Esophagus squamous epithelium (tissue), 5 donors: ENCODE measurements at places on chromosomes 4 and X.

- DNase-seq: no peak
Observed at GRCh38 chr4:151887816-151888180, 127.0 kb upstream of the GATB start.

DNA sequence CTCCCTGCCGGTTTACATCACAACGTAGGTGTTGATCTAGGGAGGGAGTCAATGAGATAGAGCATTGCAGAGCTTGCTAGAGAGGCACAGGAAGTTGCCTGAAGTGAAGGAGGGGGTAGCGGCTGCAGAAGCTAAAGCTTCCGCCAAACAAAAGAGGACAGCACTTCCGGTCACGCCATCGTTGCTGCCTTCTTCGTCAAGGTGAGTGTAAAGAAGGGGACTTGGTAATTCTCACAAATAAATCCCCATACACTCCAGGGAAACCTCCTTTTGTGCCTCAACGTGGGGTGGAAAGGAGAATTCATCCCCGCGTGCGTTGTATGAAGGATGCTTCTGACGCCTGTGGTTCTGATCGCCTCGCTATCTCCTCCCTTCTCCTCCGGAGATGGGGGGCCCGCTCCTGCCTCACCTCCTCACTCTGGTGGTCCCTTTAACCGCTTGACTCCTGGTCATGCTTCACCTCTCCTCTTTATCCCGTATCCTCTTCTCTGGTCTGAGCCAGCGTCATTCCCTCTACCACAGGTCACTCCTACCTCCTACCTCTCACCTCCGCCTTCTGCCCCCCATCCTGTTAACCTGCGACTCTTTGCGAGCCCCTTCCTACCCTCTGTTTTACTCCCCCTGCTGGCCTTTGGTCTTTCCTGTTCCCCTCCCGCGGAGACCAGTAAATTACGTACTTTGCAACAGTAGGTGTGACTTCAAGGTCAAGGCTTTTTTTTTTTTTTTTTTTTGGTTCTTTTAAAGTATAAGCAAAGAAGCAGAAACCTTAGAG lies 59.9 kb downstream of the GSPT2 start:
- no peak for DNase-seq

- DNase-seq: no peak
Observed at GRCh38 chrX:267771-268261, 13.4 kb upstream of the PLCXD1 start.

DNA sequence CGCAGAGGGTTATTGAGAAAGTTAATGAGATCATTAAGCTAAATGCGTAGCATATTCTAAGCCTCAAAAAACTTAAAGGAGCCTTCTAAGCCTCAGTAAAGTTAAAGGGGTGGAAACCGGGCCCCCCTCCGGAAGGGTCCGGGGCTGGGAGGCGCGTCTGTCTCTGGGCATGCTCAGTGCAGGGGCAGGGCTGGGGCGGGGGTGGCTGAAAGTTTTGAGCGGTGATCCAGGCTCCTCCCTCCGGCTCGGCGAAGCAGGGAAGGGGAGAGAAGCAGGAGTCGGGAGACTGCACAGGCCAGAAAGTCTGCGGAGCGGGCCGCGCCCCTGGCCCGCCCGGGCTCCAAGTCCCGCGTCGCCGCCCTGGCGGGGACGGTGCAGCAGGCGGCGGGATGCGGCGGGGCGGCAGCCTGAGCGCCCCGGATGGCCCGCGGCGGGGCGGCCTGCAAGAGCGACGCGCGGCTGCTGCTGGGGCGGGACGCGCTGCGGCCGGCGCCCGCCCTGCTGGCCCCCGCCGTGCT lies at the start of gene EVC:
EVC (plus strand) TSS at position 241 of the 518 bp plus-strand sequence; CDS start at position 421, 180 bp downstream.
- DNase-seq: no peak

DNA sequence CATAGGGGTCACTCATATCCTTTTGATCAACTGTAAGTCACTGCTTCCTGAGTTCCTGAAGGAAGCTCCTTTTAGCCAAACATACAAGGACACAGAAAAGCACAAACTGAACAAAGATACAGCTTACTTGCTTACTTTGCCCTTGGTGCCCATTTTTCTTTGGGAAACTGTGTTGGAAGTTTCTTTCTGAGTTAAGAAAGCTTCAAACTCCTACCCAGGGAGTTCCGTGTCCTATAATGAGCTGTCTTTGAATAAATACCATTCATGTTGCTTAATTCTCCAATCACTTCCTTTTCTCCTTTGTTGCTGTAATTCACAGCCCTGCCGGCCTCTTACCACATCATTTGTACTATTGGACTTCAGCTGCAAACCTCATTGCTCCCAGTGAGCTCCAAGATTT lies at the start of gene ADH4:
ADH4 (minus strand) TSS at position 228 of the 400 bp plus-strand sequence; CDS start at position 153, 75 bp downstream.
- no peak for DNase-seq

GRCh38 chr4:137640838-137641158 lies 108.5 kb upstream of the PCDH18 start:
- no peak for DNase-seq

- no peak for DNase-seq
Observed at GRCh38 chrX:98956014-98956413, 1454.1 kb downstream of the PCDH19 start.

- DNase-seq: no peak
Observed at GRCh38 chrX:150847088-150847487, 51.4 kb downstream of the CD99L2 start.

GRCh38 chr4:97105347-97106099 lies 1037.8 kb downstream of the STPG2 start:
- DNase-seq: no peak

GRCh38 chrX:22325096-22325495 lies 52.4 kb downstream of the CBLL2 start:
- no peak for DNase-seq
